ENCODE measurements at places on chromosomes 11 and 22.

- DNase-seq, result no peak
These were observed 21.4 kb upstream of the TUB start for GRCh38 chr11:8059571-8060011.

DNA sequence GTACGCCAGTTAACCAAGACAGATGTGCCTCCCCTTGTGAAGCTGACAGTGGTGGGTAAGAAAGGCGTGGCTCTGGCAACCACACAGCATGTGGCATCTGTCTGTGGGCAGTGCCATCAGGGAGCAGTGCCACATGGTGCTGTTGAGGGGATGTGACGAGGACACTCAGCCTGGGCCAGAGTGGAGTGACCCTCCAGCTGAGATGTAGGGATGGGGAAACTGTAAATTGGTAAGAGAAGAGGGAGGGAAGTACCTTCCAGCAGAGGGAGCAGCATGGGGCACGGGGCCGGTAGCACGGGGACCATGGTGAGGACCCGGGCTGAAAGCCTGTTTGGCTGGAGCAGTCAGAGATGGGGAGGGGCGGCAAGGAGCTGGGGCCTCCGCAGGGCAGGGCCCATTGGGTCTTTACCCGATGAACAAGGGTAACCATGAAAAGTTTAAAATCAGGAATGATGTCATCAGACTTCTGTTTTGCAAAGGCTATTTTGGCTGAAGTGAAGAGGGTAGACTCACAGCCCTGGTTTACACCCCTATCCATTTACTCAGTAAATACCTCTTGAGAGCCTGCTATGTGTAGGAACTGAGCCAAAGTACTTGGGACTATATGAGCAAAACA lies 10.4 kb downstream of the TMPRSS6 start:
- no peak for DNase-seq

- DNase-seq, result no peak
These were observed 6.7 kb downstream of the USP2 start for GRCh38 chr11:119374632-119375336.

- no peak for DNase-seq
These were observed 11.4 kb downstream of the ALG12 start for GRCh38 chr22:49906799-49907290.

- DNase-seq, result no peak
These were observed 874.4 kb upstream of the TENM4 start for GRCh38 chr11:80315200-80315599.

- DNase-seq, result no peak
These were observed 52.7 kb downstream of the LINC01488 start for GRCh38 chr11:69534166-69534530.

Measured in activated T-helper 1 cell treated with anti-CD3 and anti-CD28 coated beads, Interleukin-2, amount 50 U/mL, for 16 hours (primary cell).